ENCODE measurements at places on chromosomes 2 and 18.

GRCh38 chr2:209368914-209369313, 54.9 kb upstream of the MAP2 start:
- no peak for DNase-seq

GRCh38 chr2:145685383-145686050, 1165.6 kb upstream of the ZEB2 start:
- DNase-seq: no peak

GRCh38 chr2:134823431-134823830, 15.0 kb upstream of the ACMSD start:
- no peak for DNase-seq

- DNase-seq: no peak
These were observed 51.0 kb downstream of the FARSB start for GRCh38 chr2:222604749-222605515.

GRCh38 chr18:23941791-23942190, 72.8 kb upstream of the TTC39C start:
- no peak for DNase-seq

DNA sequence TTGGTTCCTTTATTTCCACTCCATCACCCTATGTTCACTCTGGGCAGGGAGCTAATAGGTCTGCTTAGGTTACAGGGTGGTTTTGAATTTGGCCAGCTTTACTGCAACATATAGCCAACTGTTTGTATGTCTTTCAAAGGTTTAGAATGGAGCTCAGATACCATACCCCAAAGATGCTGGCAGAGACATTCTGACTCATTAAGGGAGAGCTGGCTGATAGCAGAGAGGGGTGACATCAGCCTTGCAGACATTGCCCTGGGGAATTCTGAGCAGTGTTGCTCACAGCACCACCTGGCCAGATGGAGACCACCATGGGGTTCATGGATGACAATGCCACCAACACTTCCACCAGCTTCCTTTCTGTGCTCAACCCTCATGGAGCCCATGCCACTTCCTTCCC, 2.1 kb downstream of the PROKR1 start:
- DNase-seq: no peak

- DNase-seq: no peak
These were observed 13.2 kb downstream of the NRP2 start for GRCh38 chr2:205695460-205695991.

GRCh38 chr2:170354855-170355780, 177.2 kb downstream of the MYO3B start:
- DNase-seq: no peak

- DNase-seq: no peak
These were observed 16.1 kb upstream of the XDH start for GRCh38 chr2:31430439-31431165.

Measured in globus pallidus (tissue), 1 donor.